ENCODE measurements at places on chromosomes 12 and 14. TPM values are rescaled to one million over a fixed set of nuclear protein-coding genes. Genes with fewer than 3 reads are reported as not detected.

Gene LAG3
- total RNA-seq, result 0.26 TPM

DNA sequence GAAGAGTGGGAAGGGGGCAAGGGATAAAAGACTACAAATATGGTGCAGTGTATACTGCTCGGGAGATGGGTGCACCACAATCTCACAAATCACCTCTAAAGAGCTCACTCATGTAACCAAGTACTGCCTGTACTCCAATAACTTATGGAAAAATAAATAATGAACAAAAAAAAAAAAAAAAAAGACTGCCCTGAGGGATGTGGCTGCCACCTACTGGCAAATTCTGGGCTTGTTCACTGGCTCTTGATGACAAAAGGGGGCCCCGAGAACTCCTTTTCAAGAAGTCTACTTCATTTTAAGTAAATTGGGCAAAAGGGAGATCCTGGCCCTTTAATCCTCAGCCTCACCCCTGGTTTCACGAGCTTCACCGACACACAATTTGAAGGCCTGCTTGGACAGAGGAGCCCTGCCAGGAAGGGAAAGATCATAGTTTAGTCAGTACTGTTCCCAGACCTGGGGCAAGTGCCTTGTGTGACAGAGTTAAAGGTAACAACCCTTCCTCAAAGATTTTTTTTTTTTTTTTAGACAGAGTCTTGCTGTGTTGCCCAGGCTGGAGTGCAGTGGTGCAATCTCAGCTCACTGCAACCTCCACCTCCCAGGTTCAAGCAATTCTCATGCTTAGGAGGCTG lies 26.1 kb upstream of the STAC3 start:
- DNase-seq, result peak; percentile 38

- DNase-seq, result no peak
Measured at GRCh38 chr14:53953002-53953827, 3.4 kb downstream of the BMP4 start.

DNA sequence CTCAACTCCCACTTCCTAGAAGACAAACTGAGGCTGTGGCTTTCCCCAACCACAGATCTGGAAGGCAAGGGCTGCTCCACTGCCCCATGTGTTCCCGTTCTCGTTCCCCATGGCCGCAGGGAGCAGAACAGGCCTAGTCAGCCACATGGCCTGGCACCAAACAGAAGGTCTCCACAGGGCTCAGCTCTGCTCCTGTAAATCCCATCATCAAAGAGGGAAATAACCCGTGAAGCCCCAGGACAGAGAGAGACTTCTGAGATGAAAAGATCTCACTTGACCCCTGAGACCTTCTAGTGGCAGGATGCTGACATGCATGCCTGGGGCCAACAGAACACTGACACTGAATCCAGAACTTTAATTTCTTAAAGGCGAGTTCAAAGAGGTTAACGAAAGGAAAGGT lies 68.9 kb downstream of the BCL11B start:
- no peak for DNase-seq

- peak; percentile 17 for DNase-seq
Measured at GRCh38 chr12:45268672-45269411, 52.9 kb downstream of the ANO6 start.

- no peak for DNase-seq
Measured at GRCh38 chr12:176321-177181, 37.4 kb downstream of the SLC6A12 start.

DNA sequence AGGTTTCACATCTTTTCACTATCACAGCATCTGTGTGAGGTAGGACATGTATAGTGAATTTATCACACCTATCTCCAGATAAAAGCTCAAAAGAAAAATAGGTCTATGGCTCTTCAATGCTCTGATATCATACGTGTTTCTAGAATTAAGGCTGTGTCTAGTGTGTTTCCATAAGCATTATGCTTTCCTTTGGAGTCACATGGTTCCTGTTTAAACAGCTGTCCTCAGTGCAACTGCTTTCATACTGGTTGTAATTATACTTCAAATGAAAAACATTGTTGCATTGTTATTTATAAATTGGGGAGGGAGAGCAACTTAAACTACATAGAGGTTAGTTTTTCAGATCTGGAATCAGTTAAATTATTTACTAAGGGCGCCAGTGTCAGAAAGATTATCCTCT lies 151.6 kb downstream of the SYT1 start:
- no peak for DNase-seq

DNA sequence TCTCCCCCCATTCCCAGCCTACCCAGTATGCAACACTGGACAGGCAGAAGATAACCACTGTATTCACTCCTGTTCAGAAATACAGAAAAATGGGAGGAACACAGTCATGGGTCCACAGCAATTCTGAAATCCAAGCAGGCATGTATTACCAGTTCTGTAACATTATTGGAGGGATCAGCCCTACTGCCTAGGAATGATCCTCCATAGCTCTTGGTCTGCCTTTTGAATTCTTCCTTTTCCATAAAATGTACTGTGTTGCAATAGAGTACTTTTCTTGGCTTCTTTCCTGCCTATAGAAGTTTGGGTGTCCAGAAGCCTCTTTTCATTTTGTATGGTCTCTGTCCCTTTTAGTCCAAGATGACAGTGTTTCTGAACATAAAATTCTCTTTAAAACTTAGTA lies 46.5 kb downstream of the SPATS2 start:
- no peak for DNase-seq

Gene ABCD2
- total RNA-seq, result 2.4 TPM

DNA sequence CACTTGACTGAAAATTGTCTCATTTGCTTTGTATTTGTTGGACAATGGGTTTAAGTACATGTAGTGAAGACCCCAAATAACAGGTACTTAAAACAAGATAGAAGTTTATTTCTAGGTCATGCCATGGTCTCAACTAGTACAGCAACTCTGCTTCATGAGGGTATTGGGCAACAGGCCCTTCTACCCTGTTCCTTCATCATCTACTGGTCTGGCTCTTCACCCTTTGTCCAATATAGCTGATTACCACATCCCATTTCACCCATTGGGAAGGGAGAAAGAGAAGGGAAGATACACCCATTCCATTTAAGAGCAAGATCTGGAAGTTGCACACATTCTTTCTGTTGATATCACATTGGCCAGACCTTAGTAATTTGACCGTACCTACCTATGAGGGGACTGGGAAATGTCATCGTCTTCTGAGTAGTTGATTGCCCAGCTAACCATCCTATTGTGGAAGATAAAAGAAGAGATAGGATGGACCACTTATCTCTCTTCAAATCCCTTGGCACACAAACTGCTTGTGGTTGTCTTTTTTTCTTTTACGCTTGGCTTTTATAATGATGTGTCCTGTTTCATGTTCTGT lies 104.6 kb downstream of the DIP2B start:
- DNase-seq, result no peak

DNA sequence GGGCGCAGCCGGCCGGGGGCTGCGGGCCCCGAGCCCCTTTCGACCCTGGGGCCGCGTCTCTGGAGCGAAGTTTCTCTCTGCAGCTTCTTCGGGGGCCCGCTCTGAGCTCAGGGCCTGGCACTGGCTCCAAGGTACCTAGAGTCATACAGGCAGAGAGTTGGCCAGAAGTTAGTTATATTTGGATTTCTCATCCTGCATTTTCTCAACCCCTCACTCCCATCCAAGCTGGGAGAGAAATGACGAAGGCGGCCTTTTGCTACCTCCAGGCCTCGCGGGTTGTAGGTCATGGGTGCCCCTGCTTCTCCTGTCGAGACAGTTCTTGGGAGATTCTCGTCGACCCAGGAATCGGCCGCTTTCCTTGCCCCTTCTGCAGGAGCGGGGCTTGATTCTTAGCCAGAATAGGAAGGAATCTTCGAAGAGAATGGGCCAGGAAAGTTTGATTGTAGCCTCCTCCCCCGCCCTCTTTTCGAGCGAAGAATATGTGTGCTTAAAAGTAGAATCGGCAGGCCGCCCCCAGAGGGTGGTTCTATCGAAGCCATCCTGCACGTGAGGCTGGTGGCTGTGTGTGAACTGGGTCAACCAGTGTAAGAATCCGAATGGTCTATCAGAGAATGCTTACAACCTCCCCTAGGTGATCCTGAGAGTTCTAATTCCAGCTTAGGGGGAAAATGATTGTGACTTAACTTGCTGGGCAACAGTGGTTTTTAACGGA lies 785 bp downstream of the MLEC start:
- DNase-seq, result peak; percentile 65

Gene SOCS2
- not detected for total RNA-seq

Gene WBP11
- total RNA-seq, result 107 TPM

Gene CD163L1
- total RNA-seq, result not detected

Gene CACNA1C
- total RNA-seq, result 1.4 TPM

DNA sequence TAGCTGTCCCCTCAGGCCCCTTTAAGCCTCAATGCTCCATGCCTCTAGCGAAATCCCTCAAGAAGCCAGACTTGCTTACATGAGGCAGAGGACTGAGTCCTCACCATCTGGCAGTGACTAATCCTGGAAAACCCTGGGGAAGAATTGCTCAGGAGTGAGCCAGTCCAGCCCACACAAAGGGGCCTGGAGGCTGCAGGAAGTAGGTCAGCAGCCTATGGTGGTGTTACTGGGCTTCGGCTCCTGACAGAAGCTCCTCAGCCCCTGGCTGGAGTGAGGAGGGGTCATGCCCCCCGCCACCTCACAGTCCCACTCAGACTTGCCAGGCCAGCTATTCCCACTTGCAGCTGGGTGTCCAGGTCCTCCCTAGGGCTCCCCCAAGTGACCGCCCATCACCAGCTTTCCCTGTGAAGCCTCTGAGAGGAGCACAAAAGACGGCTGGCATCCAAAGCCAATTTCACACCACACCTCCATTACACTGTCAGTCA lies 250.5 kb downstream of the DPF3 start:
- no peak for DNase-seq

Gene ADCY4
- 3.4 TPM for total RNA-seq

Gene CFAP251
- total RNA-seq, result 4.8 TPM

Gene RAD51AP1
- total RNA-seq, result 69.2 TPM

DNA sequence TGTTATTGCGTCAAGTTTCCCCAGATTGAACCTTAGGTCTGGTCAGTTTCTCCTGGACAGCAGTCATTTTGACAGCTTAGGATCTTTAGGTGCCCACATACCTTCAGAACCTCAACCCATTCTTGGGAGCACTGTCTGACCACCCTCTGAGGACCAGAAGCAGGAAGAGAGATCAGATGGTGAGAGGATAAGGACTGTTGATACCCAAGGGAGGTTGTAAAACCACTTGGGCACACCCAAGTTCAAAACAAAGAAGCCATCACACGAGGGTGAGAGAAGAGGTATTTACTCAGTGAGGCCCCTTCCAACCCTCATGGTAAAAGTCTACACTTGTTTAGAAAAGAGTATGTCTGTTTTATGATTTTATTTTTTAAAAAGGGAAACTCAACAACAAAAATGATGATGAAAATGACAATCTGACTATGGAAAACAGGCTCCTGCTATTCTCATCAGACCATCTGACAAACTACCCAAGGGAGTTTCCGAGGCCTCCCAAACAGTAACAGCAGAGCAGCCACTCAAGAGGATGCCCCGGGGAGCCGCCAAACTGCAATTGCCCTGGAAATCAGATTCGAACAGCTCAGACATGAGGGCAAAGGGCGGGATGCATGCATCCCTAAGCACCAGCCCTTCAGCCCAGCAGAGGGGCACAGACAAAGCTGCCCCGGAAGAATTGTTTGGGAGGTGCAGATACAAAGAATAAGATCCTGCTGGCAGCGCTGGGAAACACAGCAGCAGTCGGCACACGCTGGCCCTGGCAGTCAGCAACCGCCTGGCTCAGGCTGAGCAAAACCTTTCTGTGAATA lies 162.6 kb upstream of the PLEKHG7 start:
- peak; percentile 24 for DNase-seq

Gene TPPP2
- total RNA-seq, result not detected

- DNase-seq, result peak; percentile 54
Measured at GRCh38 chr12:91109148-91109564, 2.1 kb downstream of the LUM start.

DNA sequence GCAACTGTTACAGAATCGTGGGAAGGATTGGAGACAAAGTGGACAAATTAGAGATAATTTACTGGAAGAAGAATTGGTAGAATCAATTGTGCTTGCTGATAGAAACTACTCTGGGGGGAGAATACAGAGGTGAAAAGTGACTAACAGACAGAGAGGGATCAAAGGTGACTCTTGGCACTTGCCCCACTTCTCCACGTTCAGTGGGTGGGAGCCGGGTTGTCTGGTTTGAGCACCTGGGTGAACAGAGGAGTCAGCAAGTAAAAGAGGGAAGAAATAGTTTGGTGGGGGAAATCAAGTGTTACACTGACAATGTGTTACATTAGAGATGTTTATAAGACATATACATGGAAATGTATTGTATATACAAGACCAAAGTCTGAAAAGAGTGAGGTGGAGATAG lies 69.1 kb downstream of the PPP2R5E start:
- DNase-seq, result no peak

Gene CLEC1A
- total RNA-seq, result not detected

Gene WNT5B
- 2.6 TPM for total RNA-seq

- no peak for DNase-seq
Measured at GRCh38 chr12:111122458-111122878, 202.1 kb upstream of the MYL2 start.

Gene GPR68
- 0.84 TPM for total RNA-seq

Gene ZDHHC22
- not detected for total RNA-seq

Gene CMKLR1
- not detected for total RNA-seq

- DNase-seq, result no peak
Measured at GRCh38 chr12:96571101-96571862, 81.9 kb downstream of the CFAP54 start.

DNA sequence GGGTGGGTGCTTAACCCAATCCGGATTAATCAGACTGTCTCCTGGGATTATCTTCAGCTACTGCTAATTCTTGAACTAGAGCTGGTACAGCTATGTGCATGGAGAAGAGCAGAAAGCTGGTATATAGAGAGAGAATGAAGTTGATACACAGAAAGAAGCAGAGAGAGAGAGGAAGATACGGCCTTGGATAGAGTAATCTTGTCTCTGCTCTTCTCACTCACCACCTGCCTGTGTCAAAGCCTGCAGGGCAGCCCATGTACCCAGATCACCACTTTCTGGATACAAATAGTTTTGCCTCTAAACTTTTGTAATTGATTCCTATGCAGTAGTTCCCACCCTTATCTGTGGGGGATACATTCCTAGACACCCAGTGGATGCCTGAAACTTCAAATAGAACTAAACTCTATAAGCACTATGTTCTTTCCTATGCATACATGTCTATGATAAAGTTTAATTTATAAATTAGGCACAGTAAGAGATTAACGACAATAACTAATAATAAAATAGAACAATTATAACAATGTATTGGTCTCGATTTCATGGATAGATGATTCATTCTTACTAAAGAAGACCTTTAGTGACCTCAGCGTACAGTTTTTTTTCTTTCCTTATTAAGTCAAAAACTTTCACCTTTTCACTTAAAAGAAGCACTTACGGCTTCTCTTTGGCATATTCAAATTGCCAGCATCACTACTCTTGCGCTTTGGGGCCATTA lies 45.5 kb downstream of the YEATS4 start:
- DNase-seq, result no peak

Measured in OCI-LY7 (cell line).